Endodermal cell (in vitro differentiated cells): ENCODE measurements at places on chromosomes 6 and 20.

GRCh38 chr6:137261361-137261760 is 42.2 kb upstream of the IFNGR1 start:
- no peaks in the 10 kb centered on the region for H3K4me1 ChIP-seq
- DNase-seq = no peak

DNA sequence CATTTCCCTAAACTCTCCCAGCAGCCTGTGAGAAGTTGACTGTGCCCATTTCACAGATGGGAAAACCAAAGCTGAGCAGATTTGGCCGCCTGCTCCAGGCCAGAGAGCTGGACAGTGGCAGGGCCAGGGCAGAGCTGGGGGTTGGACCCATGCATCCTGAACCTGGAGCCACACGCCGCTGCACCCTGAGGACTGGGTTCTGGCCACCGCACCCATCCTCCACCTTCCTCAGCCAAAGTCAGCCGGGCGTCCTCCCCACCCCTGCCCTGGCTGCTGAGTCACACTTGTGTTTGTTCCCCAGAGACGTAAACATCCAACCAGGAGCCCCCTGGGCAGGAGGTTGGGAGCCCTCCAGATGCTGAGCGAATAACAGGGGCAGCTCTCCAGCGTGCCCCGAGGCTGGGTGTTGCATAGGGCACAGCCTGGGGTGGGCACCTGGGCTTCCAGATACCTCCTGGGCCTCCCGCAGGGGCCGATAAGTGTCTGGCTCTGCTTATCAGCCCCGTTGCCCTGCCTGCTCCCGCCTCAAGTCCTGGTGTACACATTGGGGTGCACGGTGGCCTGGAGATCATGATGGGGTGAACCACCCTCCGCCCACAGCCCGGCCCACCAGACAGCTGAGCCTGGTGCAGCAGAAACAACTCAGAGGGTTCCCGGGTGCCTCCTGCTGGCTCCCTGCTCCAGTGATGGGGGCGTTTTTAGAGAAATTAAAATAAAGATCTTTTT is 23.8 kb downstream of the RBM38 start:
- H3K27me3 ChIP-seq = no peaks in the 10 kb centered on the region
- no peak overlapping the region for H3K27ac ChIP-seq
- DNase-seq = no peak
- H3K36me3 ChIP-seq = no peaks in the 10 kb centered on the region

GRCh38 chr6:74518035-74518434 is 687.8 kb downstream of the COL12A1 start:
- H3K36me3 ChIP-seq = no peaks in the 10 kb centered on the region
- H3K4me3 ChIP-seq = no peak overlapping the region
- no peak overlapping the region for H3K27ac ChIP-seq

- H3K27ac ChIP-seq = no peak overlapping the region
- H3K4me3 ChIP-seq = no peak overlapping the region
- H3K27me3 ChIP-seq = no peaks in the 10 kb centered on the region
- no peaks in the 10 kb centered on the region for H3K36me3 ChIP-seq
- no peaks in the 10 kb centered on the region for H3K4me1 ChIP-seq
These were observed 22.2 kb upstream of the SNRPB2 start for GRCh38 chr20:16707674-16708073.

GRCh38 chr6:7424967-7425807 is 35.6 kb downstream of the RIOK1 start:
- no peaks in the 10 kb centered on the region for H3K27me3 ChIP-seq
- H3K36me3 ChIP-seq = no peaks in the 10 kb centered on the region
- DNase-seq = no peak
- H3K27ac ChIP-seq = no peak overlapping the region

GRCh38 chr6:168908166-168908565 is 345.5 kb downstream of the THBS2 start:
- H3K36me3 ChIP-seq = no peaks in the 10 kb centered on the region
- no peaks in the 10 kb centered on the region for H3K4me1 ChIP-seq
- no peak overlapping the region for H3K4me3 ChIP-seq
- DNase-seq = no peak
- no peak overlapping the region for H3K27ac ChIP-seq
